ENCODE measurements at places on chromosomes 1 and 21. TPM values are rescaled to one million over a fixed set of nuclear protein-coding genes. Genes with fewer than 3 reads are reported as not detected.

The S100A1 gene
- not detected for total RNA-seq

The E2F2 gene
- 25.3 TPM for total RNA-seq

The EYA3 gene
- 34.6 TPM for total RNA-seq

The RPRD2 gene
- 19.4 TPM for total RNA-seq

The LMX1A gene
- total RNA-seq, result not detected

The KPRP gene
- not detected for total RNA-seq

The ELK4 gene
- 62.1 TPM for total RNA-seq

The KCNJ6 gene
- total RNA-seq, result not detected

The PAX7 gene
- total RNA-seq, result not detected

- DNase-seq, result no peak
- peaks cover 6% of the 10 kb centered on the region for H3K4me1 ChIP-seq
- peaks cover 2% of the 10 kb centered on the region for H3K27me3 ChIP-seq
- no peak overlapping the region for H3K4me3 ChIP-seq
Observed at GRCh38 chr1:13666317-13666716, 33.7 kb upstream of the PRDM2 start.

- peak; percentile 75 for DNase-seq
- H3K27ac ChIP-seq, result peak overlapping the region; percentile 11
- H3K27me3 ChIP-seq, result peaks cover 16% of the 10 kb centered on the region
Observed at GRCh38 chr1:180131510-180131909, 23.2 kb upstream of the QSOX1 start.

DNA sequence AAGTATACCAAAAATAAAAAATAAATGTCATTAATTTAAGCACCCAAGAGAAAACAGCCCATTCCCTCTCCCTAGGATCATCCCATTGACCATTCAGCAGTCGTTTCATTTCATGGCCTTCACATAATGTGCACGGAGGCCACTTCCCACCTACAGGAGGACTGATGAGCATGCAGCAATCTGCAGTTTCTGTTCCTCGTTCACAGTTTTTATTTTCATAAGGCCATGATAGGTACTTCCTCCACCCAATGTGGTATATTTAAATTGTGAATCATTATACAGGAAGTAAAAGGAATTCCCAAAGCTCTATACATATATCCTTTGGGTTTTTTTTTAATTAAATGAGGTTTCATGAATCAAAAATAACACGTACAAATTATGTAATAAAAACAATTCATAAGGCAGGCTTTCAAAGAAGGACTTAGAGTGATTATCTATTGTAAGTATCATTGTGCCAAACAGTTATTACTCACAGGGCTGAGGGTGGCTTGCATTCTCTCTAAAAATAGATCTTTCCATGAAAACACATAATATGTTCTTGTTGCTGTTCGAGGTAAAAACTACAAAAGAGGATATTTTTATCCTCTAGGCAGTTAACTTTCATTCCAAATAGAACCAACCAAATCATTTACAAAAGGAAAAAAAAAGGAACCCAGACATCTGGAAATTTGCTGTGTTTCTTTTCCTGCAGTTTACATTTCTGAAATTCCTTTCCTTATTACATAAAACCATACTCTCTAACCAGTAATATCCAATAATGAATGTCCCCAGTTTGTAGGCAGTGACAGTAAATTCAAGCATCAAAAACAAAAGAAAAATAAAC, 27.5 kb upstream of the SLC44A3 start:
- no peak overlapping the region for H3K27ac ChIP-seq
- H3K4me1 ChIP-seq, result peaks cover 6% of the 10 kb centered on the region
- no peaks in the 10 kb centered on the region for H3K36me3 ChIP-seq
- no peak overlapping the region for H3K4me3 ChIP-seq
- no peaks in the 10 kb centered on the region for H3K27me3 ChIP-seq

DNA sequence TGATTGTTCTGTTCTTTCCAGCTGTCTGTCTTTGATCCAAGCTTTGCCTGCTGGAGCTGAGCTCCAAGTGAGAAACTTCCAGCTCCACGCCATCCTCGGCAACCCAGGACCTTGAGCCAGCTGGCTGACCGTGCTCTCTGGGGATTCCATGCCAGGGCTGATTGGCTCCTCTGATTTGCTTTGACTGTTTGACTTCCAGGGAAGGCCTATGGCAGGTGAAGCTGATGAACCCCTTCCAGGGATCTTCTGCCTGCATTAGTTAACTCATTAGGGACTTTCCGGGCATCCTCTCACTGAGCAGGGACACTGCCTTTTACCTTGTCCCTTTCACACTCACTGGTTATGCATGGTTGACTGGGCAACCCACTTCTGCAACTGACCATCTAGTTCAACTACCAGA, 406.1 kb downstream of the RPS6KC1 start:
- no peak for DNase-seq
- peaks cover 8% of the 10 kb centered on the region for H3K27me3 ChIP-seq
- H3K4me3 ChIP-seq, result no peak overlapping the region
- H3K27ac ChIP-seq, result no peak overlapping the region

DNA sequence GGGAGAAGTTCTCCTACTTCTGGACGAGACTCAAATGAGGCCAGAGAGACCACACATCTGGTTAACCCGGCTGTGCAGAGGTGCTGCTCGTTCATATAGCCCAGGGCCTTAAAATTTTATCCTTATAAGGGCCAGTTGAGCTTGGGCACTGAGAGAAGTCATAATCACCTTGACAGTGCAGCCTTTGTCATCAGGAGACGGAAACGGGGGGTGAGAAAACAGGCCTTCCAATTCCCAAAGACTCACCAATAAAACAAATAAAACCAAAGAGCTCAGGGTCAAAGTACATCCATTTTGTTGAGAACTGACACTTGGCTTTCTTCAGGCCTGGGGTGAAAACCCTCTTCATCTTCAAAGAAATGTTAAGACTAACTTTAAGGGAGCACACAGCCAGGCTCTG, 167.1 kb downstream of the TGFBR3 start:
- H3K4me1 ChIP-seq, result peaks cover 2% of the 10 kb centered on the region
- no peak for DNase-seq
- H3K36me3 ChIP-seq, result peaks cover 16% of the 10 kb centered on the region
- H3K27me3 ChIP-seq, result no peaks in the 10 kb centered on the region
- H3K4me3 ChIP-seq, result no peak overlapping the region

DNA sequence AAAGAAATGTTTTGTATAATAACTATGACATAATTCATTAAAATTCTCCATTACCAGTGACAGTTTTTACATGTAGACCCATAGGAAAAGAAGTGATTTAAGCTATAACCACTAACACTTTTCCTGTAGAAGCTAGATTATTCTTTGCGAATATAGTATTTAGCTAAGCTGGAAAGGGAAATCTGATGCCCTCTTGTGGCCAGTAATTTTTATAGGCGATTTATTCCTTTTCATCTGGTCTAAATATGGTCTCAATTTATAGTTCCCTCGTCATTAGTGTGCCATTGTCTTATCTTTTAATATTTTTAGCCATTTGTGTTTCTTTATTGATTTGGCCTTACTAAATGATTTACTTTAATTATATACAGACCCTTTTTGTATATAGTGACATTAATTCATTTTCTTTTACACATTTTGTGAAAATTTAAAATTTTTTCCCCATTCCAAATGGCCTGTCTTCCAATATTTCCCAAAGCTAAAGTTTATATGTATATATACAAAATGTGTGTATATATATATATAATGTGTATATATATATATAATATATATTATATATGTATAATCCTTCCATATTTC, 26.7 kb downstream of the BTG3 start:
- no peaks in the 10 kb centered on the region for H3K4me1 ChIP-seq
- H3K27ac ChIP-seq, result no peak overlapping the region
- H3K36me3 ChIP-seq, result peaks cover 1% of the 10 kb centered on the region
- DNase-seq, result peak; percentile 9
- no peaks in the 10 kb centered on the region for H3K27me3 ChIP-seq
- H3K4me3 ChIP-seq, result no peak overlapping the region

DNA sequence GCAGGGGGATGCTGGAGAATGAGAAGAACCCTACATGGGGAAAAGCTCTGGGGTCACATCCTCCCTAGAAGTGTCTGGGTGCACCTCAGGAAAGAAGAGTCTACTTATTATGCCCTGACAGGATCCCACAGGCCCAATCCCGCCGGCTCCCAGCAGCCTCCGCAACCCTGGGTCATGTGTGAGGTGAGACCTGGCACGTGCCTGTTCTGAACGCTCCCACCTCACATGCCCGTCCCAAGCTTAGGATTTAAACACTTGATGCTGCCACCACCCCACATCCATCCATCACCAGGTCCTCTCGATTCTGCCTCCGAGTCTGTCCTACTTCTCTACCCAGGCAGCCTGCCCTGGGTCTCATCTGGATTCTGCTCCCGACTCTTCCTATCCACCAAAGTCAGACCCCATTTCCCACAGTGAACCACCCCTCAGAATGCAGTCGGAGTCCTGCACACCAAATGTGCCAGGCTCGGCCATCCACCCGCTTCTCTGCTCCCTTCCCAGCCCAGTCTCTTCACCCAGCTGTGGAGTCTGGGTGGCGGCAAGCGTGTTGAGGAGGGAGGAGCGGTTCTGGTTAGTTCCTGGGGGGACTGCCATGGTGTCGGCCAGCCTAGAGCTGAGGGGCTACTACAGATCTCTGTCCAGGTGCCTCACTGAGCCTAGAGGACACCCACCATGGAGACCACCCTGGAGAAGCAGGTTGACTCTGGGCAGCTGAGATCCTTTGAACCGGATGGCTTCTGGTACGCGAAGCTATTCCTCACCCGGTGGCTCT, 23.9 kb downstream of the SLC2A1 start:
- peaks cover 93% of the 10 kb centered on the region for H3K4me1 ChIP-seq
- peak overlapping the region; percentile 91 for H3K27ac ChIP-seq
- no peak overlapping the region for H3K4me3 ChIP-seq
- peaks cover 81% of the 10 kb centered on the region for H3K36me3 ChIP-seq
- H3K27me3 ChIP-seq, result no peaks in the 10 kb centered on the region

GRCh38 chr1:89927478-89927877, 67.4 kb upstream of the ZNF326 start:
- DNase-seq, result no peak
- peaks cover 49% of the 10 kb centered on the region for H3K36me3 ChIP-seq
- no peaks in the 10 kb centered on the region for H3K27me3 ChIP-seq
- no peak overlapping the region for H3K4me3 ChIP-seq
- H3K27ac ChIP-seq, result no peak overlapping the region
- H3K4me1 ChIP-seq, result peaks cover 17% of the 10 kb centered on the region

DNA sequence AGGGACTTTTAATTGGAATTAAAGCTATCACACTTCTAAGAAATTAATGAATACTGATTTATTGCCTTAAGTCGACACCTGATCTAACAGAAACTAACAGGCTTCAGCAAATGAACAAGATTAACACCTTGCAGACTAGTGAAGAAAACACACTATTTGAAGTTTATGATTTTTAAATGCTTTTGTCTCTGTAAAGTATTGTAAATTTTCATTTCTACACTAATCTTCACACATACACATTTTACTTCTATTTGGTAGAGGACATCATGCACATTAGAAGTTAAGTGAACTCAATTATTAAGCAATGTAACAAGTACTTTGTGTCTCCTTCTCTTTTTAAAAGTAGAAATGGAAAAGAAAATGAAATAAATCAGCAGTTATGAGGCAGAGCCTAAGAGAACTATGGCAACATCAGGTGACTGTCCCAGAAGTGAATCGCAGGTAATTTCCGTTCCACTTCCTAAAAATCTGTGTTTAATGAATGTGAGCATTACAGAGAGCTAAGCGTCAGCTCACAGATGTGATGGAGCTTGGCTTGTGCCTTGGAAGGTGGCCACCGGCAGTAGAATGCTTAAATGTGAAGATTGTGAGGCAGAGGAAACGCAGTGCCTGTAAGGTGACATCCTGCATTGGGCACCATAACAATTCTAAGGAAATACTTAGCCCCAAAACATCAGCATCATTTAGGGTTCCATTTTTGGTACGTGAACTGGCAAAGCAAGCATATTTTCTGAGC, 1.2 kb downstream of the PRMT2 start:
- no peak for DNase-seq
- no peaks in the 10 kb centered on the region for H3K27me3 ChIP-seq
- H3K27ac ChIP-seq, result peak overlapping the region; percentile 97
- peak overlapping the region; percentile 93 for H3K4me3 ChIP-seq
- H3K36me3 ChIP-seq, result peaks cover 29% of the 10 kb centered on the region
- H3K4me1 ChIP-seq, result peaks cover 73% of the 10 kb centered on the region

DNA sequence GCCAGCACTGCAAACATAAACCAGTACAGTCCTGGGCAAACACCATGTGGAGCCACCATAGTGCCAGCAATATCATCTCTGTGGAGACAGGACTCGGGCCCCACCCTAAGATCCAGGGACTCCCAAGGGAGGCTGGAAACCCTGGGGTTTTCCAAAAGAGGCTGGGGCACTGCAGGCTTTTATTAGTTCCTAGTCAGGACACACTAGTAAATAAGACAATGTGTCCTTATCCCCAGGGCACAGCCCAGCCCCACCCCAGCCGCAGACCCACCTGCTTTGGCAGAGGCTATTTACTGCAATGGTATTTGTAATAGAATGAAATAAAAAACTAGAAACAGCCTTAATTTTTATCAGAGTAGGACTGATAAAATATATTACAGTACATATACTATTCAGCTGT, 486 bp upstream of the GJB3 start:
- no peak for DNase-seq
- no peak overlapping the region for H3K4me3 ChIP-seq
- H3K27ac ChIP-seq, result no peak overlapping the region
- H3K27me3 ChIP-seq, result peaks cover 38% of the 10 kb centered on the region

GRCh38 chr1:205141236-205142101, 19.7 kb upstream of the RBBP5 start:
- H3K36me3 ChIP-seq, result no peaks in the 10 kb centered on the region
- H3K27me3 ChIP-seq, result no peaks in the 10 kb centered on the region
- DNase-seq, result peak; percentile 92
- peaks cover 5% of the 10 kb centered on the region for H3K4me1 ChIP-seq

- H3K36me3 ChIP-seq, result no peaks in the 10 kb centered on the region
- no peak overlapping the region for H3K4me3 ChIP-seq
- peaks cover 19% of the 10 kb centered on the region for H3K27me3 ChIP-seq
- DNase-seq, result no peak
Observed at GRCh38 chr1:157540852-157541251, 11.5 kb downstream of the FCRL5 start.

DNA sequence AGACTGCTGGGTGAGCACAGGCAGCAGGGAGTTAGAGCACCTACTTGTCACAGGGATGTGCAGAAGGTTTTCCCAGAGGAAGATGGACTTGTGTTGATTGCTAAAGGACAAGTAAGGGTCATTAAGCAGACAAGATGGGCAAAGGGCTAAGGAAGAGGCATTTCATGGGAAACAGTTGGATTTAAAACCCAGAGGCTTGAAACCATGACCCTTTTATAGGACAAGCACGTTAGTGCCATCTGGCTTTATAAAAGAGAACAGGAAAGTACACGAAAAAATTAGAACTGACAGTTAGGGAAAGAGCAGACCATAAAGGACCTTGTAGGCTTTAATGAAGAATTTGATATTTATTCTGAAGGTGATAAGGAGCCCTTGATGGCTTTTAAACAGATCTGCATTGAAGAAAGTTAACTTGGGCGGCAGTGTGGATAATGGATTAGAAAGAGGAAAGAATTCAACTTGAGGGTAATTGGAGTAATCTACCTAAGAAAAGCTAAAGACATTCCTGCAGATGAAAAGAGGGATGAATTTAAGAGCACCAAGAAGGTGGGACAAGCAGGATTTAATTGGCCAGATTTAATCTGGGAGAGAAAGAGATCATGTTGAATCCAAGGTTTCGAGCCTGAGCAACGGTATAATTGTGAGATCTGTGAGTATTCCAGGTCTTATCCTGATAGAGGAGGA, 68.6 kb downstream of the ZC3H11B start:
- H3K36me3 ChIP-seq, result no peaks in the 10 kb centered on the region
- H3K4me3 ChIP-seq, result no peak overlapping the region
- H3K4me1 ChIP-seq, result no peaks in the 10 kb centered on the region
- DNase-seq, result no peak
- H3K27me3 ChIP-seq, result no peaks in the 10 kb centered on the region

All from activated CD8-positive, alpha-beta T cell treated with anti-CD3 and anti-CD28 coated beads for 36 hours (primary cell).